ENCODE measurements at places on chromosomes 13 and 19.

GRCh38 chr13:51222037-51222685, at the start of gene FAM124A:
Gene FAM124A (plus strand): TSS chr13:51222398. CDS start chr13:51222502, 104 bp downstream.
- DNase-seq: peak; percentile 13

DNA sequence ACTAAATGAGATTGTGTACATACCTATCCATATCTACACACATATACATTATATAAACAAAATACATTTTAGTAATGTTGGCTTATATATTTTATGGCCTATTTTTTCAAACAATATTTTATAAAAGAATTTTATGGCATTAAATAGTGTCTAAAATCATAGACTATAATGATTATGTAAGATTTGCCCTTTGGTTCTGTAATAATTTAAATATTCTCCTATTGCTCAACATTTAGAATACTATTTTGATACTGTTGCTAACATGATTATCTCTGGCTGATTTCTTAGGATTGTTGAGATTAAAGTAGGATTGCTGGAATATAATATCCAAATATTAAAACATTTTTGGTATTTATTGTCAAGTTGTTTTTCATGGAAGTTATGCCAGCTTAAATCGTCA, 565.2 kb upstream of the GPC6 start:
- DNase-seq: no peak

- DNase-seq: no peak
Observed at GRCh38 chr13:101327871-101328270, 88.4 kb downstream of the NALCN start.

- no peak for DNase-seq
Observed at GRCh38 chr19:50764409-50764808, 5.9 kb upstream of the GPR32 start.

GRCh38 chr13:24118576-24118975, 41.9 kb upstream of the SPATA13 start:
- no peak for DNase-seq

DNA sequence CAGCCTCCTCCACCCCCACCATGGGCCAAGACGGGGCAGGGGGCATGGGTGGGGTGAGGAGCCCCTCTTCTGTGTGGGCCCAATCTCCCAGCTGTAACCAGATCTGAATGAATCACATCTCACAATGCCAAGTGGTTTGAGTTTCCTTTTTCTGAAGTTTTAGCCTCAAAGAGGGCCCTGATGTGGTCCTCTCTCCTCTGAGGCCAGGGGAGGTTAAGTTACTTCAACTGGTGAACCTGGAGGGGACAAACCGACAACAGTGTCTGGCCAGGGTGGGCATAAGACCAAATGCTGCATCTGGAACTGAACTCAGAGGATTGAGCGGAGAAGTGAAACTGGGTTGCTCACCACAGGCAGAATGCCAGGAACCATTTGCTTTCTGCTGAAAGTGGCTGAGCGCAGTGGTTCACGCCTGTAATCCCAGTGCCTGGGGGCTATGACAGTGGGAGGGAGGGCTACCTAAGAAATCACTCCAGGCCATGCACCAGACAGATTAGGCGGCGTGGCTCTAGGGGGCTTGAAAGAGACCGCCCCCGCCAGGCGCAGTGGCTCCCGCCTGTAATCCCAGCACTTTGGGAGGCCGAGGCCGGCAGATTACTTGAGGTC, 15.4 kb upstream of the IRGC start:
- no peak for DNase-seq

- DNase-seq: no peak
Observed at GRCh38 chr19:39816287-39817048, 17.5 kb downstream of the DYRK1B start.

DNA sequence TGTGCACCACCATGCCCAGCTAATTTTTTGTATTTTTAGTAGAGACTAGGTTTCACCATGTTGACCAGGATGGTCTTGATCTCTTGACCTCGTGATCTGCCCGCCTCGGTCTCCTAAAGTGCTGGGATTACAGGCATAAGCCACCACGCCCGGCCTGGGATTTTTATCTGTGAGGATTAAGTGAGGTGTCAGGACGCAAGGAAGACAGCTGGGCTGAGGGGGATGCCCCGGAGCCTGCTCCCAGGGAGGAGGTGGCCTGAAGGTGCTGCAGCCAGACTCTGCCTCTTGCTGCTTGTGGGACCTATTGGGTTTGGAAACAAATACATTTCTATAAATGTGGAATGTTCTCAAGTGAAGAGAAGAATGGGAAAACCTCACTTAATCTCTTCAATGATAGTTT, 131.6 kb downstream of the OLFM4 start:
- no peak for DNase-seq

- no peak for DNase-seq
Observed at GRCh38 chr19:7552781-7553180, 17.3 kb downstream of the PNPLA6 start.

DNA sequence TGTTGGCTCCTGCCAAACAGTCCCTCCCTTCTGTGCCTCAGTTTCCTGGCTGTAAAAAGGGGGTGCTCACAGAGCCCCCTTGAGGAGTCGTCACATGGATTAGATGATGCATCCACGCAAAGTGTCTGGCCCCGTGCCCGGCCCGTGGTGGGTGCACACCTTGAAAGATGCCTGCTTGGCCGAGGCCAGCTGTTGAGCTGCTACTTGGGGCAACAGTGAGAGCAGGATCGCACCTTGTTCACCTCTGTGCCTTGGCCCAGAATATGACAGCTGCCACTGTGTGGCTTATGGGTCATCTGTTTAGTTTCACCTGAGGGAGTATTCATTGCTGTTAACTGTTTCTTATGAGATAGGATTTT, 17.7 kb downstream of the CRTC1 start:
- DNase-seq: no peak

- no peak for DNase-seq
Observed at GRCh38 chr13:74018062-74018431, 116.2 kb downstream of the KLF12 start.

GRCh38 chr13:110642291-110642981, 27.1 kb downstream of the NAXD start:
- no peak for DNase-seq

GRCh38 chr13:31805841-31806240, 66.5 kb downstream of the RXFP2 start:
- DNase-seq: no peak

GRCh38 chr19:50537306-50537685, 23.6 kb upstream of the ASPDH start:
- no peak for DNase-seq

All from activated gamma-delta T cell (primary cell).